ENCODE measurements at places on chromosomes 7 and 10.

- H3K27me3 ChIP-seq, result no peaks in the 10 kb centered on the region
- DNase-seq, result no peak
- H3K4me3 ChIP-seq, result no peak overlapping the region
- no peak overlapping the region for H3K27ac ChIP-seq
- H3K4me1 ChIP-seq, result no peaks in the 10 kb centered on the region
- peaks cover 10% of the 10 kb centered on the region for H3K36me3 ChIP-seq
Measured at GRCh38 chr7:96181174-96181573, 140.7 kb downstream of the SLC25A13 start.

DNA sequence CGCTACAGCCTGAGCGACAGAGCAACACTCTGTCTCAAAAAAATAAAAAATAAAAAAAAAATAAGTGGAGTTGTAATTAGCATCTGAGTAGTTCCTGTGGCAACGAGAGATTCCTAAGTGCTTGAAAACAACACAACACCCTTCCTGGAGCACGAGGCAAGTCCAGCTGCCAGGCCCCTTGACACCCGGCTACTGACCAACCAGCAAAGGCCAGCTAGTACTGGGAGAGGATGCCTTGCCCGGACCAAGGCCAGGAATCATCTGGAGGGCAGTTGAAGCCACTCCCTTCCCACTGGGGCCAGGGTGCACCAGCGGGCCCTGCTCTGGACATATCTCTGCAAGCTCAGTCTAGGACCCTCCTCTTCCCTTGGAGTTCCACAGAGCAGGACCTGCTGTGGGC lies 536 bp downstream of the C10orf105 start:
- no peak overlapping the region for H3K4me3 ChIP-seq
- H3K27ac ChIP-seq, result no peak overlapping the region
- H3K27me3 ChIP-seq, result no peaks in the 10 kb centered on the region
- DNase-seq, result no peak
- peaks cover 44% of the 10 kb centered on the region for H3K4me1 ChIP-seq
- peaks cover 2% of the 10 kb centered on the region for H3K36me3 ChIP-seq

- no peak for DNase-seq
- no peak overlapping the region for H3K27ac ChIP-seq
- H3K4me3 ChIP-seq, result no peak overlapping the region
- H3K27me3 ChIP-seq, result peaks cover 15% of the 10 kb centered on the region
- peaks cover 3% of the 10 kb centered on the region for H3K36me3 ChIP-seq
Measured at GRCh38 chr10:77501846-77502261, 135.8 kb downstream of the KCNMA1 start.

- no peak overlapping the region for H3K4me3 ChIP-seq
- DNase-seq, result no peak
- peaks cover 25% of the 10 kb centered on the region for H3K27me3 ChIP-seq
Measured at GRCh38 chr7:158039270-158039669, 548.4 kb downstream of the PTPRN2 start.

- no peaks in the 10 kb centered on the region for H3K4me1 ChIP-seq
- DNase-seq, result no peak
- H3K36me3 ChIP-seq, result no peaks in the 10 kb centered on the region
- no peak overlapping the region for H3K27ac ChIP-seq
Measured at GRCh38 chr10:88456730-88457129, 126.4 kb downstream of the RNLS start.

DNA sequence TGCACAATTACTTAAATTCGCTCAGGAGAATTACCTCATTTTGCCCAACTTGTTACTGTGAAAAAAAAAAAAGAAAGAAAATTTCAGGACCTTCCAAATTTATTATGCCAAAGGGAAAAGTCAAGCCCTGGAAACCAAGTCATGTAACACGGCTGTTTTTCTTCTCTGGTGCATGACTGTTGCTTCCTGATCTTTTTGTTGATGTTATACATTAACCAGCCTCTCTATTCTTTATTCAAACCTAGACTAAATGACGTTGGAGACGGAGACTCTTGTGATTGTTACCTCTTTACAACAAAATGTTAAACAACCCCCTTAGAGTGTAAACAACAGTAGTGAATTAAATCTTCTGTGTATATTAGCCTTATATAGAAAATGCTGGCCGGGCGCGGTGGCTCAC lies 16.1 kb upstream of the ZC3HAV1 start:
- no peak overlapping the region for H3K4me3 ChIP-seq
- peaks cover 1% of the 10 kb centered on the region for H3K36me3 ChIP-seq

DNA sequence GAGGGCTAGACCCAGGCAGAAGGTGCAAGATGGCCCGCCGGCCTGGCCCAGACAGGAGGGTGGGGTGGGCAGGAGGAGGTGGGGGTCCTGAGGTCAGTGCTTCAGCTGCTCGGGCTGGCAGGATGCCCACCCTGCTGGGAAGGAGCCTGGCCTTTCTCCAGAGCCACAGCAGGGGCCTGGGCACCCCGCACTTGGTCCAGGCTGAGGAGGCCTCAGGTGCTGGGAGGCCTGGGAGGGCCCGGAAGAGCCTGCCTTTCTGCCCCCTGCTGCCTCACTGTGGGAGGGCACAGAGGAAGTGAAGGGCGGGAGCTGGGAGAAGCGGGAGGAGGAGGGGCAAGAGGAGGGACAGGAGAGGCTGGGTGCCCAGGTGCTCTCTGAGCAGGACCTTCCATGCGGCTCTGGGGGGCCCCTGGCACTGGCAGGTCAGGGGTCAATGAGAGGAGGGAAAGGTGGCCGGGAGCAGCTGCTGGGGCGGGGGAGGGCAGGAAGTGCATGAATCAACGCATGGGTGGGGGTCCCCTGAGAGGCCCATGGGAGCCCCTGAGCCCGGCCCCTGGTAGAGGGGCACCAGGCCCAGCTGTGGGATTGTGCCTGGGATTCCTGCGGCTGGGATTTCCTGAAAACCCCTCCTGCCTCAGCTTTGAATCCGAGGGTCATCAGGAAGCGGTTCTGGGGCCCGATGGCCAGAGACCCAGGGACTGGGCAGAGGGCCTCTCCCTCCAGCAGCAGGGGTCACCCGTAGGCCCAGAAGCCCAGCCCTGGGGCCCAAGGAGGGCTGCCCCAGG lies 49.9 kb downstream of the PWWP2B start:
- H3K27ac ChIP-seq, result peak overlapping the region; percentile 86
- DNase-seq, result peak; percentile 52
- peaks cover 11% of the 10 kb centered on the region for H3K36me3 ChIP-seq
- H3K27me3 ChIP-seq, result no peaks in the 10 kb centered on the region

GRCh38 chr7:19491821-19492452 lies 216.9 kb downstream of the POLR1F start:
- H3K4me1 ChIP-seq, result no peaks in the 10 kb centered on the region
- no peak overlapping the region for H3K4me3 ChIP-seq
- H3K36me3 ChIP-seq, result peaks cover 2% of the 10 kb centered on the region
- H3K27me3 ChIP-seq, result no peaks in the 10 kb centered on the region
- no peak for DNase-seq

GRCh38 chr7:98509836-98510235 lies 107.2 kb upstream of the NPTX2 start:
- no peaks in the 10 kb centered on the region for H3K27me3 ChIP-seq
- no peak overlapping the region for H3K27ac ChIP-seq
- no peak for DNase-seq
- H3K36me3 ChIP-seq, result peaks cover 3% of the 10 kb centered on the region

DNA sequence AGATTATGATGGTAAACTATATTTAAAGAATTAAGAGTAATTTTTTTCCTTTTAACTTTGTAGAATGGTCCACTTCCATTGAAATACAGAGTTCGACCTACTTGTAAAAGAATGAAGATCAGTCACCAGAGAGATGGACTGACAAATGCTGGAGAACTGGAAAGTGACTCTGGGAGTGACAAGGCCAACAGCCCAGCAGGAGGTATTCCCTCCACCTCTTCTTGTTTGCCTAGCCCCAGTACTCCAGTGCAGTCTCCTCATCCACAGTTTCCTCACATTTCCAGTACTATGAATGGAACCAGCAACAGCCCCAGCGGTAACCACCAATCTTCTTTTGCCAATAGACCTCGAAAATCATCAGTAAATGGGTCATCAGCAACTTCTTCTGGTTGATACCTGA lies 8.3 kb downstream of the BMI1 start:
- no peak overlapping the region for H3K27ac ChIP-seq
- H3K4me1 ChIP-seq, result peaks cover 25% of the 10 kb centered on the region
- DNase-seq, result no peak
- H3K36me3 ChIP-seq, result peaks cover 33% of the 10 kb centered on the region
- no peaks in the 10 kb centered on the region for H3K27me3 ChIP-seq

DNA sequence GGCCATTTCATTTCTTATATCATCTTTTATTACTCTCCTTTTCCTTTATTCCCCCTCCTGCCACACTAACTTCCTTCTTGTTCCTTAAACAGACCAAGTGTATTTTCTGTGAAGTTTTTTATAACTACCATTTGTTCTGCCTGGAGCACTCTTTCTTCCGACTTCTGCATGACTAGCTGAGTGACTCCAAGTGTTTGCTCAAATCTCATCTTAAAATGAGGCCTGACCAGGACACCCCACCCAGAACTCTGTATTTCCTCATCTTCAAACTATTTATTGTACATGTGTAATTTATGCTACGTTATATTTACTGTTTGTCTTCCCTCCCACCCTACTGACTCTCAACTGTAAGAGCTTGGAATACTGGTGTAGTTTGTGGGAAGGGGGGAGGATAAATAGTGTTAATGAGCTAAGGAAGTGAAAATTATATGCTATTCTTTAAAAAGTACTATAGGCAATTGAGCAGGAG lies 3.2 kb downstream of the MINDY3 start:
- H3K36me3 ChIP-seq, result peaks cover 7% of the 10 kb centered on the region
- H3K4me3 ChIP-seq, result no peak overlapping the region
- H3K27ac ChIP-seq, result no peak overlapping the region
- no peak for DNase-seq

DNA sequence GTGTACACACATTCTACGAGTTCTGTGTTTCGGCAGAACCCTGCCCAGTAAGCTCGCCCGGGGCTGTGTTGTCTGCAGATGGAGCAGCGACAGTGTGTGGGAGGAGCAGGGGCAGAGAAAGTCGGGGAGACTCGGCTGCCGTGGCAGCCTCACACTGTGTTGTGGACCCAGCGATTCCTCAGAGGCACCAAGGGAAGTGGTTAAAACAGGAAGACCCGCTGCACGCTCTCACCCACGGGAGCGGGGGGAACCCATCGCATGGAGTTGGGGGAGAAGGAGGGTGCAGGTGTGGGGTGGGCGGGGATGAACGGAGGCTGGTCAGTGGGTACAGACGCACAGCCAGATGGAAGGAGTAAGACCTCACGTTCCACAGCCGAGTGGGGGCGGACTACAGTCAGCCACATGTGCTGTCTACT lies 250.2 kb downstream of the ELFN1 start:
- peak overlapping the region; percentile 88 for H3K27ac ChIP-seq
- H3K4me1 ChIP-seq, result peaks cover 68% of the 10 kb centered on the region
- DNase-seq, result peak; percentile 36
- no peaks in the 10 kb centered on the region for H3K27me3 ChIP-seq
- peak overlapping the region; percentile 84 for H3K4me3 ChIP-seq

DNA sequence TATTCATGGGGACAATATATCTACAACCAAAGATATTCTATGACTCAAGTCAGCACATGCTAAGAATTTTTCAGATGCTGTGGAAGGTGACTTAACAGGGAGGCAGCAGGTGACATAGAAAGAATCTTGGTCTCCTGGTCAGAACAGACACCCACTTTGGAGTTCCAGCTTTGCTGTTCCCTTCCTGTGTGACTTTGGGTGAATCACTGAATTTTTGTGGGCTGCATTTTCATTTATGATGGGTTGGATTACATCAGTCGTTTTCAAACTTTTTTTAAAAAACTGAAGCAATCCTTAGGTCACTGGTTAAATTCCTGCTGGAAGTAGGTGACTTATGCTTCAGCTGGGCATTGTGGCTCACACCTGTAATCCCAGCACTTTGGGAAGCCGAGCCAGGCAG lies 24.9 kb downstream of the RGR start:
- no peak overlapping the region for H3K27ac ChIP-seq
- peaks cover 1% of the 10 kb centered on the region for H3K36me3 ChIP-seq
- H3K27me3 ChIP-seq, result peaks cover 11% of the 10 kb centered on the region

GRCh38 chr10:95395947-95396449 lies 105.2 kb upstream of the PDLIM1 start:
- H3K36me3 ChIP-seq, result no peaks in the 10 kb centered on the region
- H3K27ac ChIP-seq, result no peak overlapping the region
- no peak for DNase-seq

DNA sequence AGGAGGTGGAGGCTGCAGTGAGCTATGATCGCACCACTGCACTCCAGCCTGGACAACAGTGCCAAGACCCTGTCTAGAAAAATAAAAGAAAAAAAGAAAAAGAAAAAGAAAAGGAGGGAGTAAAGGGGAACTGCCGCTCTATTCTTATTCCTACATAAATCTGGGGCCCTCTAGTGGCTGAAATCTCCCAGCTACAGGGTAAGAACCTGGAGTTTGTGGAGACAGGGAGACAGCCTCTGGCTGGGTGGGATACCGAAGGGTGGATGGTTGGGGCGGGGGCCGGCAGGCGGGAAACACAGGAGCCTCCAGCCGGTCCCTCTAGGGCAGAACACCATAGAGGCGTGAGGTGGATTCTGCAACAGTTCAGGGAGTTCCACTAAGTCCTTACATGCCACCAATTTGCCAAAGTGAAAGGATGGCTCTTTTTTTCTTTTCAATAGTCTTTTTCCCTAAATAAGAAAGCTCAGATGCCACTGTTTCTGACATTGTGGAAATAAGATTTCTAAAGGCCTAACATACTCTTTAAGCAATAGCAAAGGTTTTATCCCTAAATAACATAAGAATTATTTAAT lies 117.3 kb downstream of the SVIL start:
- H3K36me3 ChIP-seq, result peaks cover 19% of the 10 kb centered on the region
- no peaks in the 10 kb centered on the region for H3K4me1 ChIP-seq
- no peak for DNase-seq
- H3K4me3 ChIP-seq, result no peak overlapping the region
- no peaks in the 10 kb centered on the region for H3K27me3 ChIP-seq

GRCh38 chr7:38282081-38282480 lies 8.6 kb upstream of the TARP start:
- no peak for DNase-seq
- H3K27me3 ChIP-seq, result no peaks in the 10 kb centered on the region
- no peaks in the 10 kb centered on the region for H3K36me3 ChIP-seq
- no peaks in the 10 kb centered on the region for H3K4me1 ChIP-seq

GRCh38 chr10:92342796-92343195 lies 51.8 kb downstream of the MARCHF5 start:
- peaks cover 36% of the 10 kb centered on the region for H3K36me3 ChIP-seq
- no peak for DNase-seq
- no peak overlapping the region for H3K27ac ChIP-seq
- H3K4me1 ChIP-seq, result peaks cover 6% of the 10 kb centered on the region

DNA sequence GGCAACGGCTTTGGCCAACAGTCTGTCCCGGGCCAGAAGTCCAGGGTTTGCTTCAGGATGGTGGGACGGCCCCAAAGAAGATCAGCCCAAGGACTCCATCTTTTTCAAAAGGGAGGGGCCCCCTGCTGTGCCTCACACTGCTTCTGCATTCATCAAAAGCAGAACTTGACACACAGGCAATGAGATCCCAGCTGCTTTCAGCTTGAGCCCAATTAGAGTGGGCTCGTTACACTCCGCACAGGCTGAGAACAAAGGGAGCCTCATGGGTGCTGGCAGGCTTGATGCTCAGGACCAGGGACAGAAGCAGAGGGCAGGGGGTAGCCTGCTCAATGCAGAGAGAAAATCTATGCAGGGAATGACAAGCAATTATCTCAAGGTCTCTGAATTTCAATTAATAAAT lies 45.5 kb downstream of the VOPP1 start:
- no peak overlapping the region for H3K27ac ChIP-seq
- peaks cover 3% of the 10 kb centered on the region for H3K36me3 ChIP-seq
- no peak overlapping the region for H3K4me3 ChIP-seq
- H3K27me3 ChIP-seq, result no peaks in the 10 kb centered on the region
- H3K4me1 ChIP-seq, result peaks cover 66% of the 10 kb centered on the region
